ENCODE measurements at places on chromosomes 11 and 22.

- H3K36me3 ChIP-seq: no peaks in the 10 kb centered on the region
- H3K4me1 ChIP-seq: no peaks in the 10 kb centered on the region
- no peak overlapping the region for H3K27ac ChIP-seq
- H3K4me3 ChIP-seq: no peak overlapping the region
- no peak for DNase-seq
- H3K27me3 ChIP-seq: peaks cover 47% of the 10 kb centered on the region
These were observed 29.1 kb downstream of the MAP6 start for GRCh38 chr11:75639762-75640181.

- no peaks in the 10 kb centered on the region for H3K27me3 ChIP-seq
- peaks cover 20% of the 10 kb centered on the region for H3K36me3 ChIP-seq
- H3K4me3 ChIP-seq: no peak overlapping the region
- peak overlapping the region; percentile 47 for H3K27ac ChIP-seq
These were observed 3.1 kb downstream of the TNKS1BP1 start for GRCh38 chr11:57321388-57322255.

DNA sequence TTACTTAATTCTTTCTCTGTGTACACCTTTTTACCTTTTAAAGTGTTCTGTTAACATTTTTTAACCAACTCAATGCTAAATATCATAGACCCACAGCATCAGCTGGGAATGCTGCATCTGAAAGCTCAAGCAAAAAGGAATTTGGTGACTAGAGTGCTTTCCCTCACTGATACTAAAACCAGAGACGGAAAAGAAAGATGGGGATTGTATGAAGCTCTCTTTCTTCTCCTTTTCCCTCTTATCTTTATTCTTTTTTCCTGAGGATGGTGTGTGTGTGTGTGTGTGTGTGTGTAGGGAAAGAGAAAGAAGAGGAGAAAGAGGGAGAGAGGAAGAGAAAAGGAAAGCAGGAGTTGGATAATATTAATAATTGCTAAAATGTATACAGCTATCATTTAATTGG lies 4.1 kb upstream of the SIK2 start:
- H3K36me3 ChIP-seq: peaks cover 12% of the 10 kb centered on the region
- peaks cover 12% of the 10 kb centered on the region for H3K4me1 ChIP-seq
- no peak overlapping the region for H3K4me3 ChIP-seq
- H3K27me3 ChIP-seq: no peaks in the 10 kb centered on the region

DNA sequence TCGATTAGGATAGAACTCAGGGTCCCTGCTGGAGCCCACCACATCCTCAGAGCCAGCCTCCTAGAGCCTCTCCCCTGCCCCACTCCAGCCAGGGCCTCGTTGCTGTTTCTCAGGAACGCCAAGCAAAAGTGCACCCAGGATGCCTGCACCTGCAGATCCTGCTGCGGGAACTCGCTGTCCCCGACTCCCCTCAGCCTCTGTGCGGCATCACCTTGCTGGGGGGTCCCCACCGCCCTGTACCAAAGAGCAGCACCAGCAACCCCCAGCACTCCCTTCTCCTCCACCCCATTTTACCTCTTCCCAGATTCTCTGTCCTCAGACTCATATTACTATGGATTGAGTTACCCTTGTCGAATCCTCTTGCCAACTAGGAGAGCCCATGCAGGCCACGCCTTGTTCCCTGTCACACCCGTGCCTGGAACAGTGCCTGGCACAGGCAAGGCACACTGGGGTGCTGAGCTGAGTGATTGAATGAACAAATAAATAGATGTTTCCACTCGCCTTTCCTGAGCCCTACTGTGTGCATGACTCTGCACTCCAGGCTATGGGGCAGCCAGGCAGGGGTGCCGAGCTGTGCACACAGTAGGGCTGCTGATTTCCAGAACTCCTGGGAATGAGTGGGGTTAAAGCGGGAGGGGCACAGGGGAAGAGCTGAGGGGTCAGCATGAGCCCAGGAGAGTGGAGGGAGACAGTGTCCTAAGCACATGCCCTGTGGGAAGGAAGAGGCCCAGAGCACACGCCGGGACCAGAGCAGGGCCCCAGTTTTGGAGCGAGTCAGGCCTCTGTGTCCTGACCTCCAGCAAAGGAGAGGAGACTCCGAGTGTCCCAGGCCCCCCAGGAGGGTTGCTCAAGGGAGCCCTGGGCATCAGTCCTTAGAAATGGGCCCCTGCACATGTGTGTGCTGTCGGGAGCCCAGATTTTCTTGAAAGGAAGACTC lies 44.3 kb downstream of the LINC01488 start:
- H3K27me3 ChIP-seq: peaks cover 41% of the 10 kb centered on the region

- DNase-seq: no peak
- peaks cover 16% of the 10 kb centered on the region for H3K27me3 ChIP-seq
- H3K27ac ChIP-seq: no peak within 1 kb of the TSS
- H3K4me1 ChIP-seq: no peaks in the 10 kb centered on the region
- no peak within 1 kb of the TSS for H3K4me3 ChIP-seq
These were observed at the start of gene OLFML1 for GRCh38 chr11:7485186-7486097. Gene OLFML1, plus strand, starts transcription at chr11:7485506. Its CDS starts 370 bp downstream, at chr11:7485876.

DNA sequence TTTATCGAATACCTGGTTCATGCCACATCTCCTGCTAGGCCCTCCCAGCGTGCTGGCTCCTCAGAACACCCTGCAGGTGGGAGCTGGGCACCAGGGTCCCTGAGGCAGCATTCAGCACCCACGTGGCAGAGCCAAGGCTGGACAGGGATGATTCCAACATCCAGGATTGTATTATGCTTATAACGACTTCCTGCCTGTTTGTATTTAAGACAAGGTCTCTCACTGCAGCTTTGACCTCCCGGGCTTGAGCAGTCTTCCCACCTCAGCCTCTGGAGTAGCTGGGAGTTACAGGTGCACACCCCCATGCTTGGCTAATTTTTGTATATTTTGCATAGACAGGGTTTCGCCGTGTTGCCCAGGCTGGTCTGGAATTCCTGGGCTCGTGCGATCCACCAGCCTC lies 64.7 kb upstream of the WNT7B start:
- no peak overlapping the region for H3K27ac ChIP-seq
- peaks cover 27% of the 10 kb centered on the region for H3K27me3 ChIP-seq
- H3K36me3 ChIP-seq: no peaks in the 10 kb centered on the region
- H3K4me3 ChIP-seq: no peak overlapping the region
- H3K4me1 ChIP-seq: peaks cover 10% of the 10 kb centered on the region
- no peak for DNase-seq

DNA sequence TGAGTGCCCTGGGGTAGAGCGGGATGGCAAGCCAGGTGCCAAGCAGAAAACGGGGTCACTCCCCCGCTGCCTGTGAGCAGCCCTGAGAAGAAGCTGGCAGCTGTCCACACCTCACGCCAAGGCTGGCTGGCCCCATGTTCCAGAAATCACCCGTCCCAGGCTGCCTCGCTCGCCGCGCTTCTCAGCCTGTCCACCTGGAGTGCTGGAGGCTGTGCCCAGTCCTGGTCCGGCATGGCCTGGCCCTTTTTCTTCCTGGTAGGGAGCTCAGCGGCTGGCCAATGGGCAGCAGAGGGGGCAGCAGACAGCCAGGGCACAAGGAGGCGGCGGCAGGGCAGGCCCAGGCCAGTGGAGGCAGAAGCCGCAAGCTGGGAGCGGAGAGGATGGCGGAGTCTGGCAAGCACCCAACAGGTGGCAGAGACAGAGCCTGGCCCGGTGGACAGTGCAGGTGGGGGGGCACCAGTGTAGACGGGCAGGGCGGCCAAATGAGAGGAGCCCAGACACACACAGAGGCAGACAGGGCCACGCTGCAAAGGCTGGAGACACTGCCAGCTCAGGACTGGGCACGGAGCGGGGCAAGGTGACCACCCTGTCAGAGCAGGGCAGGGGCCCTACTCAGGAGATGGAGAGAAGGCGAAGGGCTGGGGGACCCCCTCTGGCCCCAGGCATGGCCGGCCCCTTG lies 37.2 kb upstream of the TH start:
- no peaks in the 10 kb centered on the region for H3K36me3 ChIP-seq
- no peak overlapping the region for H3K4me3 ChIP-seq
- peaks cover 25% of the 10 kb centered on the region for H3K4me1 ChIP-seq
- no peak overlapping the region for H3K27ac ChIP-seq
- DNase-seq: no peak

DNA sequence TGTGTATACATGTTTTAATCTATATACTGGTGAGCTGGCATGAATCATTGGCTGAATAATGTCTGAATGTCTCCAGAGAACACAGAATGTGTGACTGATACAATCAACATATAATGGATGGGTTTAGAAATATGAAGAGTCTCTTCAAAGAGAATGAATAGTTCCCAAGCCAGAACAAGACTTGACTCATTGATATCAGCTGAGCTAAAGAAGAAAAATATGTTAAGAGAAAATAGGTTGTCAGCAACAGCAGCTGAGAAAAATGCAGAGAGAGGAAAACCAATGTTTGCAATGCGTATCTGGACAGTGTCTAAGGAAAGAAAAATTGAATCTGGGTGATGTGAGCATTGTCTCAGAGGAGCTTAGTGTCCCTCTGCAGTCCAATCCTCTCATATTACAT lies 1281.8 kb upstream of the TENM4 start:
- H3K4me1 ChIP-seq: no peaks in the 10 kb centered on the region
- H3K4me3 ChIP-seq: no peak overlapping the region
- H3K27ac ChIP-seq: no peak overlapping the region
- no peaks in the 10 kb centered on the region for H3K27me3 ChIP-seq
- no peak for DNase-seq

GRCh38 chr11:70381872-70382861 lies 16.2 kb upstream of the CTTN start:
- no peaks in the 10 kb centered on the region for H3K27me3 ChIP-seq

DNA sequence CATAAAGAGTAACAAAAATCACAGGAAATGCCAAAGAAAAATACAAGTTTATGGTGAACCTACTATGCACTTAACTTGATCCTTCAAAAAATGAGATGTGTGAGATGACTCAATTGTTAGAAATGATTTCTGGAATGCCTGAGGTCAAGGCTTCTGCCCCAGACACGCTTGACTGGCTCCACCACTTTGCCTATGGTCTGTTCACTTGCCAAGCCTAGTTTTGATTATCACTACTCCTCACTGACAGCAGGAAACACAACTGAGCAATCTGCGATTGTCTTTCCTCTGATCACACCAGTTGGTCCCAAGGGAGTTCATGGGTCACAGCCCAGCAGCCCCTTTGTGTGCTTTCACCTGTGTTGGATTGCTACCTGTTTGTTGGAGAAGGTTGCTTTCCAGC lies 20.6 kb upstream of the PRDM10 start:
- H3K27ac ChIP-seq: no peak overlapping the region
- DNase-seq: no peak
- no peak overlapping the region for H3K4me3 ChIP-seq
- H3K4me1 ChIP-seq: no peaks in the 10 kb centered on the region
- H3K27me3 ChIP-seq: peaks cover 9% of the 10 kb centered on the region

DNA sequence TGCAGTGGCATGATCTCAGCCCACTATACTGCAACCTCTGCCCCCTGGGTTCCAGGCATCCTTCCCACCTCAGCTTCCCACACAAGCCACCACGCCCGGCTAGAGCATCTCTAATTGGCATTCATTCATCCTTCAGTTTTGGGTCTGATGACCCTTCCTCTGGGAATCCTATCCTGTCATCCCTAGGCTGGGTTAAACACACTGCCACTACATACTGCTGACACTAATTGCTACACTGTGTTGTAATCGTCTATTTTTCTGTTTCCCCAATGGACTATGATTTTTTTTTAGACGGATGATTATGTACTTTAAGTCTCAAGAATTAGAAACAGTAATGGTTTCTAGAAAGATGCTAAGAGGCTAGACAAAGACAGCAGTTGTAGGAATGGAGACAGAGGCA lies 62.8 kb downstream of the DEUP1 start:
- H3K27ac ChIP-seq: no peak overlapping the region
- no peaks in the 10 kb centered on the region for H3K27me3 ChIP-seq
- no peaks in the 10 kb centered on the region for H3K4me1 ChIP-seq
- DNase-seq: no peak
- H3K36me3 ChIP-seq: no peaks in the 10 kb centered on the region

All from effector memory CD8-positive, alpha-beta T cell (primary cell).